Cardiac muscle cell (in vitro differentiated cells and primary cell): ENCODE measurements at places on chromosomes 6 and 20. TPM values are rescaled to one million over a fixed set of nuclear protein-coding genes. Genes with fewer than 3 reads are reported as not detected.

CASS4 gene
- 0.07 and 0.12 TPM in 2 replicates for total RNA-seq

TSHZ2 gene
- total RNA-seq = 17.3 and 32.0 TPM in 2 replicates

BTBD3 gene
- total RNA-seq = 30.1 and 33.2 TPM in 2 replicates

CDKAL1 gene
- total RNA-seq = 13.7 TPM in 2 replicates

PDE10A gene
- 3.0 and 5.4 TPM in 2 replicates for total RNA-seq
